CD4-positive, CD25-positive, alpha-beta regulatory T cell (primary cell): ENCODE measurements at places on chromosomes 6 and 20. TPM values are rescaled to one million over a fixed set of nuclear protein-coding genes. Genes with fewer than 3 reads are reported as not detected.

The PAK5 gene
- not detected for polyA plus RNA-seq

The RIN2 gene
- not detected for polyA plus RNA-seq

The GPR6 gene
- polyA plus RNA-seq = not detected

The IL17A gene
- 0.25 TPM for polyA plus RNA-seq

The ACSS1 gene
- 40.1 TPM for polyA plus RNA-seq

The NKX2-2 gene
- polyA plus RNA-seq = not detected

The TGM2 gene
- not detected for polyA plus RNA-seq

The TFAP2D gene
- not detected for polyA plus RNA-seq

The POLH gene
- 10.8 TPM for polyA plus RNA-seq

The OGFRL1 gene
- 1.9 TPM for polyA plus RNA-seq

The POM121L2 gene
- not detected for polyA plus RNA-seq

The SLC17A1 gene
- not detected for polyA plus RNA-seq

The DLK2 gene
- 0.20 TPM for polyA plus RNA-seq

The AAR2 gene
- 49.0 TPM for polyA plus RNA-seq

The SEMG1 gene
- polyA plus RNA-seq = not detected

The CPNE5 gene
- polyA plus RNA-seq = 0.73 TPM

The KCNK17 gene
- polyA plus RNA-seq = not detected

The ID4 gene
- not detected for polyA plus RNA-seq

The GPX5 gene
- not detected for polyA plus RNA-seq

The TNFRSF21 gene
- polyA plus RNA-seq = not detected

The BMP5 gene
- polyA plus RNA-seq = not detected

The PEX7 gene
- 9.4 TPM for polyA plus RNA-seq

The NKAPL gene
- polyA plus RNA-seq = not detected

The FERMT1 gene
- polyA plus RNA-seq = not detected

The PCSK2 gene
- polyA plus RNA-seq = not detected

The BMP7 gene
- not detected for polyA plus RNA-seq

The SIRPB2 gene
- polyA plus RNA-seq = 0.10 TPM

The C6orf141 gene
- polyA plus RNA-seq = not detected

The SLC44A4 gene
- polyA plus RNA-seq = not detected

The CGA gene
- not detected for polyA plus RNA-seq

The MYB gene
- polyA plus RNA-seq = 5.1 TPM

The PCK1 gene
- polyA plus RNA-seq = not detected

The CST2 gene
- not detected for polyA plus RNA-seq

The GGTLC1 gene
- polyA plus RNA-seq = not detected

The POU3F2 gene
- polyA plus RNA-seq = not detected

The GINS1 gene
- 1.6 TPM for polyA plus RNA-seq

The GATA5 gene
- polyA plus RNA-seq = not detected

The CALHM5 gene
- polyA plus RNA-seq = not detected

The CST7 gene
- polyA plus RNA-seq = 208 TPM

The OPN5 gene
- polyA plus RNA-seq = not detected

The OR2B6 gene
- polyA plus RNA-seq = not detected

The BHLHE23 gene
- polyA plus RNA-seq = not detected

The ZNF311 gene
- 0.54 TPM for polyA plus RNA-seq

The SIM1 gene
- not detected for polyA plus RNA-seq

The LAMP5 gene
- not detected for polyA plus RNA-seq

The YIPF3 gene
- 106 TPM for polyA plus RNA-seq

The MLIP gene
- polyA plus RNA-seq = not detected
